SK-N-DZ (cell line): ENCODE measurements at places on chromosomes 1 and 21.

- peak; percentile 50 for DNase-seq
Observed at GRCh38 chr1:168637350-168637991, 61.1 kb downstream of the XCL1 start.

DNA sequence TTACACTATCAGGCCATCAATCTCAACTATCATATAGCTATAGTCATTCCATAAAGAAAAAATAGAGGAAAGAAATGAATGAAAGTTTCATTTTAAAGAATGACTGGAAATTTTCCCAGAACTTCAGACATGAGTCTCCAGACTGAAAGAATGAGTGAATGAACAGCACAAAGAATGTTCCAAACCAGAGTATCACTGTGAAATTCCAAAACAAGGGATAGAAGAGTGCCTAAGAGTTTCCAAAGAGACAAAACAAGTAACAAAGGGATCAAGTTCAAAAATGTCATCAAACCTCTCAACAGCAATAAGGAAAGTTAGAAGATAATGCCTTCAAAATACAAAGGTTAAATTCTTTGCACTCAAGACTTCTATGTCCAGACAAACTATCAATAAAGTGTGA is 114.9 kb downstream of the DENND1B start:
- no peak for DNase-seq

GRCh38 chr1:46053734-46054133 is 78.7 kb downstream of the PIK3R3 start:
- no peak for DNase-seq

DNA sequence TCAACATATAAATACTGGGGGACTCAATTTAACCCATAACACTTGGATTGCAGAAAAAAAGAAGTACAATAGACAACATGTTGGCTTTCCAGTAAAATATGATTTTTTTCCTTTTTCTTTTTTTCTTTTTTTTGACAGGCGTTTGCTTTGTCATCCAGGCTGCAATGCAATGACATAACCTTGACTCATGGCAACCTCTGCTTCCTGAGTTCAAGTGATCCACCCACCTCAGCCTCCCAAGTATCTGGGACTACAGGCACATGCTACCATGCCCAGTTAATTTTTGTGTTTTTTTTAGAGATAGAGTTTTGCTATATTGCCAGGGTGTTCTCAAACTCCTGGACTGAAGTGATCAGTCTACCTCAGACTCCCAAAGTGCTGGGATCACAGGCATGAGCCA is 1512.0 kb upstream of the PRMT6 start:
- DNase-seq = no peak

DNA sequence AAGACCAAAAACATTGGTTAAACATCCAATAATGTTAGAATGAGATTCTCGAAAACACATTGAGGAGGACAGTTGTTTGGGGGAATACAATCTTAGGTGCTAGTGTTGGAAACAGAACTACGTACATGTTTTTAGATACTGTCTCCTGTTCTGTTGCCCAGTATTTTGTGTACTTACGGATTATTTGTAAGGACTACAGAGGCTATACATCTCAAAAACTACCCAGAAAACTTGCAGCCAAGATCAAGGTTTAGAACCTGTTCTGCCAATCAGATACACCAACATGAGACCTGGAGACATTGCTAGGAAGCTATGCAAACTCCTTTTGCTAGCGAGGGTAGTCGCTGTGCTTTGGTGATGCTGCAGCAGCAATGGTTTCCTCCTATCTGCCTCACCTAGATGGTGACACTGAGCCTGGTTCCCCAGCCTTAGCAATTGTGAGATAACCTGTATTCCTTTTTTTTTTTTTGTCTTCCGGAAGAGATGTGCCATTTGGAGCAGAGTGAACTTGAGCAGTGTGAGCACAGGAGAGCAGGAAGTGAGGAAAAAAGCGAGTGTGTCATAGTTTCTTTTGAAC is 21.8 kb downstream of the YBX1 start:
- DNase-seq = no peak

GRCh38 chr21:41405321-41405720 is 20.7 kb upstream of the MX1 start:
- no peak for DNase-seq
